Midbrain (tissue), 1 donor: ENCODE measurements at places on chromosomes 13 and 19.

GRCh38 chr19:12792853-12793289, 1.6 kb downstream of the JUNB start:
- DNase-seq, result no peak

- DNase-seq, result no peak
Observed at GRCh38 chr19:50480281-50481111, 3.8 kb upstream of the GARIN5A start.

GRCh38 chr13:75410207-75410606, 71.8 kb downstream of the TBC1D4 start:
- DNase-seq, result no peak

DNA sequence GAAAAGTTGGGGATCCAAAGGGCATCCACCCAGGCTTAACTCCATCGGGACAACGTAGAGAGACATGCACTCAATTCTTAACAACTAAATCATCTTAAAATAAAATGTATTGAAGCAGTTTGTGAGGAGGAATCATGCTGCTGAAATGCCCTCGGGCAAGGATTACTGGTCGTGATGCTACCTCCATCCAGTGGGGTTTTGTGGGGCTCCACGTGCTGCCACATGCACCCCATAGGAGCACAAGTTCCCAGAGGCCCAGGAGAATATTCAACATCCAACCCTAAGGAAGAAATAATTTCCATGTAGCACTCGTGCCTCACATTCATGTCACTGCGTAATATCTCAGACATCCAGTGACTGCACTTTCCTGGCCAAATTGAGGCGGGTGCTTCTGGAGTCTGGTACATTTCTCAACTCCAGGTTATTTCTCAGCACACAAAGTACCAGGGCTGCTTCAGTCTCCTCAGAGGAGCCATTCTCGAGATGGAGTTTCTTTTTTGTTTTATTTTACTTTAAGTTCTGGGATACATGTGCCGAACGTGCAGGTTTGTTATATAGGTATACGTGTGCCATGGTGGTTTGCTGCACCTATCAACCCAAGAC, 429.8 kb downstream of the FOXO1 start:
- DNase-seq, result no peak

DNA sequence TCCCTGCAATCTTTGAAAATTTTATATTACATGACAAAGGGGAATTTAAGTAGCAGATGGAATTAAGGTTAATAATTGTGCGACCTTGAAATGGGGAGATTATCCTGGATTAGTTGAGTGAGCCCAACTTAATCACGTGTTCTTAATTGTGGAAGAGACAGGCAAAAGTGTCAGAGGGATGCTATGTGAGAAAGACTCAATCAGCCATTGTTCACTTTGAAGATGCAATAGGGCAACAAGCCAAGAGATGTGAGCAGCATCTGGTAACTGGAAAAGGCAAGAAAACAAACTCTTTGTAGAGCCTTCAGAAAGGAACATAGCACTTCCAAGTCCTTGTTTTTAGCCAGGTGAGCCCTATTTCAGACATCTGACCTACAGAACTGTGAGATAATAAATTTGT, 247.7 kb downstream of the SLITRK1 start:
- peak; percentile 70 for DNase-seq

DNA sequence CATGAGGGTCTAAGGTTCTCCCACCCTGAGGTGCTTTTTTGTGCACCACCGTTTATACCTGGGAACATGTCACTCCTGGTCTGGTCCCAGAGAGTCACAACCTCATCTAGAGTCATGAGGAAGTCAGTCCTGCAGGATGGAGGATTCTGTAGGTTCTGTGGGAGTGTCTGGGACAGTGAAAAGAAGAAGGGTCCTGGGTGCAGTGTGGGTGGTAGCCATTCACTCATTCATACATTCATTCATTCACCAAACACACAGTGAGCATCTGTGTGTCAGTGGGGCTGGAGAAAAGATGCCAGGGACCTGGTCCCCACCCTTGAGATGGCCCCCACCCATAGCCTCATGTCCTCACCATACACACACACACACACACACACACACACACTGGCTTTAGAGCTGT, 8.7 kb upstream of the CEACAM18 start:
- DNase-seq, result no peak

GRCh38 chr19:2048959-2049740, 1.9 kb downstream of the MKNK2 start:
- DNase-seq, result peak; percentile 78

DNA sequence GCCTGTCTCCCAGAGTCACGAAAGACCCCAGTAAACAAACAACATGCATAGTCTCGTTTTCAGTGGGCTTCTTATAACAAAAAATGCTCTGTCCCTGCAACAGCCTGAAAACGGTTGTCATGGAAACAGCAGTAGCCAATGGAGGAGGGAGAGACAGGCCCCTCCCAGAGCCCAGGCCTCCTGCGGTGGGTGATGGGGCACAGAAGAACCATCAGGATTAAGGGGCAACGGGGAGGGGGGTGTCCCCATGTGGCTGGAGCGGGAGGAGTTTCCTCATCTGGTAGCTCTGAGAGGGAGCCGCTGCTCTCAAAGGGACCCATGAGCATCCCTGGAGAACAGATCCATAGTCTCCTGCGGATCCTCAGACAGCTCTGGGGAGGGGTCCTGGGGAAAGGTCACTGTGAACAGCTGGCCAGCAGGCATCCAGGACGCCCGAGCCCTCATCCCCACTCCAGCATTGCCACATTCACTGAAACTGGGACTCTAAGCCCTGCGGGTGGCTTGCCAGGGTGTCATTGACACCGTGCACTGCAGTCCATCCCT, 37.5 kb upstream of the PNMA8B start:
- no peak for DNase-seq

DNA sequence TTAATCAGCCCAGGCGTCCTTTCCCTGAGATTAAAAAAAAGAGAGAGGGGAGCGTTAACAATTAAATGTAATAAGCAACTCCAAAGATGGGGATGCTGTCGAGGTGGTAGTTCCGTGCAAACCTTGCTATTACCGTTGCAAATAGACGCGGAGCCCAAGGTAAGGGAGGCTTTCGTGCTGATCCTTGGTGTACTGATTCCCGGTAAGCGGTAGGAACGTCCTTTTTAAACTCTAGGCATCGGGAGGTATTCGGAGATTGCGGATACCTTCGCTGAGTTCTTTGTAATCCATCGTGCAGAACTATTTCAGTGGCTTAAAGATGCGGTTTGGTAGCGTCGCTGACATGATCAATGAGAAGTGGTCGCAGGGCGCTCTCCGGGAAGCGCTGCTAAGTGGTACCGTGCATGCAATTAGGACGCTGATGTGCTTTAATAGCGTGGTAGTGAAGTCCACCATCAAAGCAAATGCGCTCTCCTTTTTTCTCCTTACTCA, 3.1 kb downstream of the SLITRK5 start:
- no peak for DNase-seq

- DNase-seq, result peak; percentile 30
Observed at GRCh38 chr13:48653472-48653939, at the start of gene CYSLTR2. CYSLTR2 (plus strand) TSS chr13:48653929; CDS start chr13:48706818, 52,889 bp downstream.

DNA sequence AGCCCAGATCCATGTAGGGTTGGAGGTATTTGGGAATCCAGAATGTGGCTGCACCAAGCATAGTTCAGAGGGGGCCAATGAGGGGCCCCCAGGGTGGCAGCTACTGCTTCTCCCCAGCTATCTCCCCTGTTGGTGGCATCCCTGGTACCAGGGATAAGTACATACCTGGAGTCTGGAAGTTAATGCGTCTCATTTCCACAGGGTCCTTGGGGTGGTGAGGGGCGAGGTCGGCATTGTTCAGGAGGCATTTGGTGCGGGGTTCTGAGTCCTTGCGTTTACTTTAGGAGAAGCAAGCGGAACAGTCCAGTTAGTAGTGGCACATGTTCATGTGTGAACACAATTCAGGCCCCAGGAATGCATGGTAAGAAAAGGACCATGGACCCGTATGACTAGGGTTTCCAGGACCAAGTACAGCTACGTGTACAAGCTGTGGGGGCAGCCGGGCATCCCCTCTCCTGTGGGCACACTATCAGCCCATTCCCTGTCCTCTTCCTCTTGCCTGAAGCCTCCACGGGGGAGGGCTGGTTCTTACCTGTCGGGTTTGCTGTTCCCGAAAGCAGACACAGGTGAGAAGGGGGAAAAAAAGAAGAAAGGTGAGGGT, 122.3 kb downstream of the PTPRS start:
- DNase-seq, result no peak

DNA sequence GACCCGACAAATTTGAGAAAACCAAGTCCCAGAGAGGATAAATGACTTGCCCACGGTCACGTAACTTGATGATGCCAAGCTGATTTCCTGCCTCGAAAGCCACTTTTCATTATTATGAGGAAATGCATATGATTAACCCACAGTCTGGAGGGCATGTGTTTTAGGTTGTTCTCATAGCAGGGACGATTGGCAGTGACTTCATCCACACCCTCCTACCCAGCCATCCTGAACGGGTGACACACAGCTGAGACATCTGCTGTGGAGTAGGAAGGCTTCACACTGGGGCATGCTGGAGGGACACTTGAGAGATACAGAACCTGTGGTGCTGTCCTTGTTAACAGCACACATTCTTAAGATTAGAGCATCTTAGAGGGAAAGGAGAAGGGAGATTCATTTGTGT, 65.4 kb upstream of the WDFY2 start:
- no peak for DNase-seq

- DNase-seq, result no peak
Observed at GRCh38 chr19:37928527-37929286, 21.7 kb downstream of the SIPA1L3 start.

DNA sequence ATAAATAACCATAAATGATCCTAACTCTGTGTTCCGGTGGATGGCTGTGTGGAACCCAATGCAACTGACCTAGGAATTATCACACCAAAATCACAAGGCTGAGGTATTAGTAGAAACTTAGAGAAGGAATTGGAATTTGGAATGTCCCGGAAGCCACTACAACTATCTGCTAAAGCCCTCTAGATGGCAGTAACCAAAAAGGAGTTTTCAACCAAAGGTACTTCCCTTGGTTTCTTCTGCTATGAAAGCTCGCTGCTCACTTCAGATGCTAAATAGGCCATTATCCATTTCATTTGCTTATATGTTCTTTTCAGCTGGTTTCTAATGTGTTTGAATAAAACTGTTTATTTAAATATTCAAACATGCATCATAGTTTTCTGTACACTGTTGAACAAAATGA, 1589.1 kb upstream of the SPRY2 start:
- peak; percentile 11 for DNase-seq

GRCh38 chr13:112991609-112992008, 22.6 kb downstream of the MCF2L start:
- no peak for DNase-seq

- peak; percentile 82 for DNase-seq
Observed at GRCh38 chr19:53195265-53195903, 2.2 kb upstream of the ZNF665 start.

DNA sequence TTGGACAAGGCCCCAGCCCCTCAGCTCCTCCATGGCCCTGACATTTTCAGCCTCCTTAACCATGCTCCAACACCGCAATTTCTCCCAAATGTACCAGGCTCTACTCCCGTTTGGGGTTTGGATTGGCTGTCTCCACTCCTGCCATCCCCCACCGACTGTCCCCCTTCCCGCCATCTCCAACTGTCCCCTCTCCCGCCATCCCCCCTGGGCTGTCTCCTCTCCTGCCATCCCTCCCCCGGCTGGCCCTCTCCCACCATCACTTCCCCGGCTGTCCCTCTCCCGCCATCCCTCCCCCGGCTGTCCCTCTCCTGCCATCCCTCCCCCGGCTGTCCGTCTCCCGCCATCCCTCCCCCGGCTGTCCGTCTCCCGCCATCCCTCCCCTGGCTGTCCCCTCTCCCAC, 5.4 kb downstream of the BCAT2 start:
- no peak for DNase-seq

DNA sequence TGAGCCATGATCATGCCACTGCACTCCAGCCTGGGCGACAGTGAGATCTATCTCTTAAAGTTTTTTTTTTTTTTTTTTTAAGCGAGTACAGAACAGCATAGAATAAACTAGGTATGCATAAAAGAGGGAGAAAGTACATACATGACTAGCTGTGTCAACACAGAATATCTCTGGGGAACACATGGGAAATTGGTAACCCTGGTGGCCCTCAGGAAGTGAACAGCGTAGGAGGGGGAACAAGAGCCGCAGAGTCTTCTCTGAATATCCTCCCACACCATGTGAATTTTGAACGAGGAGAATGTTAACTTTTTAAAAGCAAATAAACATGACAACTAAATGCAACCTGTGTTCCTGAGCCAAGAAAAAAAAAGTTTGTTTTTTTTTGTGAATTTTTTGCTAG, 15.2 kb downstream of the PHLDB3 start:
- no peak for DNase-seq

DNA sequence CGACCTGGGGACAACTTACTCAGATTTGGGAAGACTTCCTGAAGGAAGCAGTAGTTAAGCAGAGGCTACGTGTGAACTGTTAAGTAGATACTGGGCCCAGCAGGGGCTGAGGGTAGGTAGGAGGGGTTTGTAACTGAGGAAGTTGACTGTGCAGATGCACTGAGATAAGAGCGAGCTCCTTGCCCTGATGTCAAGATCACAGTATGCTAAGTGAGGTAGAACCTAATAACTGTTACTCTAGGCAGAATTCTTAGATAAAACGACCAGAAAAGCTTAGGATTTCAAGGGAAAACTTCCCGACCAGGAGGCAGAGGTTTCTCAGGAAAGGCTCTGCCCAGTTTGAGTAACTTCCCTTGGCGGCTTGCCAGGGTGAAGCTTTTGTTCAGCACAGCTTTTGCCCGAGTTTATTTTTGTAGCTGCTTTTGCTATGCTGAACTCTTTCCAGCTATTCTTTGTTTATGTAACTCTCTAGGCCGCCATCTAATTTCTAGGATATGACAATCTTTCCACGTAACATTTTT, 632.1 kb downstream of the DIAPH3 start:
- peak; percentile 77 for DNase-seq

DNA sequence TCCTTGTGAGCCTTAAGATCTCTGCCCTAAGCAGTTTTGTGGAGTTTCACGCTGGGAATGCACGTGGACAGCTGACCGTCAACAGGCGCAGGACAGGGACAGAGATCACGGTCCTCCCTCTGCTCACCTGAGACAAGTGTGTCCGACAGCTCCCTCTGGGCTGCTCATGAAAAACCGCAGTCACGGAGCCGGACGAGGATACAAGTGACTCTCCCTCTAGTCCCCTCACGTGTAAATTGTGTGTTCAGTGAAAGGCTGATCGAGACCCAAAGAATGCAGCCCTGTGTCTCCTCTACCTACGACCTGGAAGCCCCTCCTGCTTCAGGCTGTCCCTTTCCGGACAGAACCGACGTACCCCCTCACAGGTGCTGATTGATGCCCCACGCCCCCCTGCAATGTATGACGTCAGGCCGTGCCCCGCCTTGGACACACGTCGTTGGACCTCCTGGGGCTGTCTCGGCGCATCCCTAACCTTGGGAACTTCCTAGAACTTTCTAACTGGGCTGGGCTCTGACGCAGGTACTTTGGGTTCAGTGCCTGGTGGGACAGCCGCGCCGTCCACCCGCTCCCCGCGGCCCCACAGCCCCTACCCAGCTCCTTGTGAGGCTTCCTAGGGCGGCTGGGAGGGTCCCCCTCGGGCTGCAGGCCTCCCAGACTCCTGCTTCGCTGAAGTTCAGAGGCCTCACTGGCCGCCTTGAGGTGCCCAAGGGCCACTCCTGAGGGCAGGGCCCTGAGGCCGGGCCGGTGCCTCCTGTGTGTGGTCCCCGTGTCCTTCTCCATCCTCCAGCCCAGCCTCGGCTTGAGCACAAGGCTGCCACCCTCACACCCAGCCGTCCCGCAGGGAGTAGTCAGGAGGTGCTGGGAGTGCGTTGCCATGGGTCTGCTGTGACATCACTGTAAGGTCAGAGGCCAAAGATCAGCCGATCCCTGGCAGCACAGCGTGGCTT, at the start of gene C13orf46:
C13orf46 (minus strand) TSS at position 859 of the 947 bp plus-strand sequence; CDS start at position 780, 79 bp downstream.
- no peak for DNase-seq

- DNase-seq, result no peak
Observed at GRCh38 chr13:93217721-93218261, 8.8 kb upstream of the GPC6 start.

GRCh38 chr13:76672420-76672819, 213.8 kb downstream of the KCTD12 start:
- DNase-seq, result no peak
